Left cardiac atrium (tissue), 4 donors: ENCODE measurements at places on chromosomes 6 and 20. TPM values are rescaled to one million over a fixed set of nuclear protein-coding genes. Genes with fewer than 3 reads are reported as not detected.

The TMEM170B gene
- 5.7 TPM for total RNA-seq

The CGA gene
- 1.2 TPM for total RNA-seq

GRCh38 chr6:15336900-15337560 is 91.2 kb downstream of the JARID2 start:
- no peak for DNase-seq

The BMP5 gene
- 5.2 TPM for total RNA-seq

DNA sequence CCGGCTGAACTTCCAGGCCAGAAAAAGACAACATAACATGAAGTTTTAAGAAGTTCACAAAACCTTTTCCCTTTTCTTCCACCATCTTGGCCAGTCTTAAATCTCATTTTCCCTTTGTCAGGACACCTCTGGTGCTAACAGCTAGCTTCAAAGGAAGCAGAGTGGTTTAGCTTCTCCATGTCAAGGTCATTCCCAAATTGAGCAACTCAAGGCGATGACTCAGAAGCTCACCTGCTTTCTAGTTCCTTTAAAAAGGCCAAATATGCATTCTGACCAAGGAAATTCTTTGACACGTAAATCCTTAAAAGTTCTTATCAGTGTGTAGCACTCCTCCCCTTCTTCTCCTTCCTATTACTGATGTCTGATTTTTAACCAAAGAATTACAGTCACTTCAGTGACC is 69.6 kb upstream of the VGLL2 start:
- DNase-seq: no peak

DNA sequence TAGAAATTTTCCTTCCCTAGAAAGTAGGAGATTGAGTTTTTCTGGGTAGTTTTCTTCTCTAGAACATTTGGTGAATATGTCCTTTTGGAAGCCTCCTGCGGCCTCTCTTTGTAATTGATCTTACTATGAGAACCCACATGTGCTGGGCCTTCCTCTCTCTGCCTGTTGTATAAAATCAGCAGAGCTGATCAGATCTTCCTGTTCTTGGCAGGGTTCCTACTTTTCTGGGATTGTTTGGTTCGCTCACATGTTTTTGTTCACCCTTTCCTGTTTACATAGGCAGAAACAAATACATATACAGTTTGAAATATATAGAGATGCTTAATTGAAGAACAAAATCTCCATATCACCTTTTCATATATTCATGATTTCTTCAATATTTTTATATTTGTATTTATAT is 57.8 kb downstream of the IL22RA2 start:
- DNase-seq: no peak

The RIMS1 gene
- total RNA-seq: 0.80 TPM

The SAMD3 gene
- 1.9 TPM for total RNA-seq

The FBXL4 gene
- 13.6 TPM for total RNA-seq

GRCh38 chr20:62938105-62938888 is at the start of gene GID8:
Gene GID8, plus strand, starts transcription at chr20:62938147. Its CDS starts 3,356 bp downstream, at chr20:62941503.
- peak; percentile 48 for DNase-seq
